ENCODE measurements at places on chromosomes 6 and 20. TPM values are rescaled to one million over a fixed set of nuclear protein-coding genes. Genes with fewer than 3 reads are reported as not detected.

DNA sequence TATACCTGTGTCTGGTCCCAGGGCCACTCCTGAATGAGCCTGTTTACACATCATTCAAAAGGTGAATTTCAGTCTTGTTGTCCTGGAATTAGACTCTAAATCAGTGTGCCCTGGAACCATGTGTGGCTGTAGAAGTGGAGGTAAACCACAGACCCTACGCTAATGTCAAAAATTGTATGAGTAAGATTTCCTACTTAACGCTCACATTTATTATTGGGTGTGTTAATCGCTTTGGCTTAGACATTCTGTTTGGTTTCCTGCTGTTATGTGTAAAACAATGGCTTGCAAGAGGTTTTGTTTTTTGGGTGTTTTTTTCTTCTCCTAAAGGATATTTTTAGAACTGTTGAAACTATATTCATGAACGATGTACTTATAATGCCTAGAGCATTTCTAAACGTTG, 19.3 kb downstream of the PLCB1 start:
- DNase-seq: no peak

- DNase-seq: no peak
Measured at GRCh38 chr20:58327211-58327610, 17.7 kb downstream of the RAB22A start.

GRCh38 chr20:7302250-7302649, 534.8 kb downstream of the BMP2 start:
- no peak for DNase-seq

GRCh38 chr6:45438849-45439406, 61.2 kb upstream of the SUPT3H start:
- DNase-seq: no peak

DNA sequence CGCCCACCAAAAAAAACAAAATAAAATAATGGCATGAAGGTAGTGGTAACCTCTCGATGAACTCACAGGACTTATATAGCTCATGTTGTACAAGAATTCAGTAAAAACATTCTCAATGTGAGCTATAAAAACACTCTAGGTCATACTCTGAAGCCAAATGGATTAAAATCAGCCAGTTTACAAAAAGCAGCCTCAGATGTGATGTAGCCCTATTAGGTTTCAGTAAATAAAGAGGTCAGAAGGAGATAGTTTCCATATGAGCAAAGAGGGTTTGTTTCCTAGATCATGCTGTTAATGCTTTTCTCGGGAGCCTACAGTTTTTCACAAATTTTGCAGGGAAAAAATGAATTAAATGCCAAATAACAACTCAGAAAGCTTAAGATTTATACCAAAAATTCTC, 319.5 kb upstream of the HSF2 start:
- no peak for DNase-seq

- DNase-seq: no peak
Measured at GRCh38 chr6:155188707-155189496, 74.9 kb upstream of the CLDN20 start.

Gene HLA-DMA
- total RNA-seq: 37.8 TPM

Gene MEP1A
- total RNA-seq: not detected

Gene CPNE5
- 0.73 TPM for total RNA-seq

All from T-cell (primary cell).